ENCODE measurements at places on chromosomes 13 and 19. TPM values are rescaled to one million over a fixed set of nuclear protein-coding genes. Genes with fewer than 3 reads are reported as not detected.

DNA sequence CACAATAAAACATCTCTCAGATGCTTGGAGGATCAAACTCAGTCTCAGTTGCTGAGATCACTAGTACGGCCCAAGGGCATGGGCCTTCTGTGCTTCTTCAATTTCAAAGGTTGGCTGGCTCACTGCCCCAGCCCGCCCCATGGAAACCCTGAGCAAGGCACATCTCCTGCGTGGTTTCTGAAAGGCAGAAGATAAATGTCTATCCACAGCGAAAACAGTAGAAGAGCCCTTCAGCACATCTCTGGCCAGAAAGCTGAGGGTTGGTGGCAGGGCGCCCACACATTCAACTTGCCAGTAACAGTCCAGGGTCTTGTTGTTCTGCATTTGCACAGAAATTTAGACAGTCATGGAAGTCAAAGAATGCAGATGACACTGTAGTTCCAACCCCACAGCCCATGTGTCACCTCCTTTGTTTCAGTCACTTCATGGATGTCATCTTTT is 24.0 kb upstream of the KATNAL1 start:
- DNase-seq: no peak

Gene ZNF566
- 4.4 TPM for total RNA-seq

DNA sequence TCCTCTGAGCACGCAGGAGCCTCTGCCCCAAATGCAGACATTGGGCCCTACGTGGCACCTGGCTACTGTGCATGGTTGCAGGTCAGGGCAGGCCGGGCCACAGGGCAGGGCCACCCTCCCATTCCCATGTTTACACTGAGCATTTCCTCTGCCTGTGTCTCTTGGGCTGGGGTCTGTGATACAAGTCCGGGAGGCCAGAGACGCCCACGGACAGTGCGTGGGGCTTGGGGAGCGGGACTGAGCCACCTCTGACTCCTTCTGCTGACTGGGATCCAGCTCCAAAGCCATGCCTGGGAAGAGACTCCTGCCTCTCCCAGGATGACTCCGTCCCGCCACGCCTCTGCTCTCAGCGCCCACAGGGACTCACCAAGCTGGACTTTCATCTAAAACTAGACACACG is 18.8 kb downstream of the GAS6 start:
- no peak for DNase-seq

DNA sequence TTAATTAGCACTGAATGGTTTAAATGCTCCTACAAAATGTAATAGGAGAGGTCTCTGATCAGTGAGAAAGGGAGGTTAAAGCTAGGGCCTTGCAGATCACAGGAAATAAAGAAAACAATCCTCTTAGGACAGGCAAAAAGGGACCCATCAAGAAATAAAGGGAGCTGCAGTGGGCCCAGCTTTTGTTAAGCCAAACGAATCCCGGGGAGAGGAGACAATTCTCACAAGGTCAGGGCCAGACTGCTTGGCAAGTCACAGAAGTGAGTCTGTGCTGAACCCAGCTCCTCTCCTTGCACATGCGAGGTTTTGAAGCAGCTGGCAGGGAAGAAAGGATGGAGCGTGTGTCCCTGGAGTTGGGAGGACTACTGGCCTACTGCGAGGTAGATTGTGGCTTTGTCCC is 285.8 kb downstream of the COG6 start:
- no peak for DNase-seq
